Glutamatergic neuron (in vitro differentiated cells): ENCODE measurements at places on chromosomes 2 and 18.
A peak's percentile ranks its signal among the peaks of the same experiment; 100 is the strongest.

GRCh38 chr2:65867446-65867845 lies 435.0 kb upstream of the SPRED2 start:
- DNase-seq, result no peak

DNA sequence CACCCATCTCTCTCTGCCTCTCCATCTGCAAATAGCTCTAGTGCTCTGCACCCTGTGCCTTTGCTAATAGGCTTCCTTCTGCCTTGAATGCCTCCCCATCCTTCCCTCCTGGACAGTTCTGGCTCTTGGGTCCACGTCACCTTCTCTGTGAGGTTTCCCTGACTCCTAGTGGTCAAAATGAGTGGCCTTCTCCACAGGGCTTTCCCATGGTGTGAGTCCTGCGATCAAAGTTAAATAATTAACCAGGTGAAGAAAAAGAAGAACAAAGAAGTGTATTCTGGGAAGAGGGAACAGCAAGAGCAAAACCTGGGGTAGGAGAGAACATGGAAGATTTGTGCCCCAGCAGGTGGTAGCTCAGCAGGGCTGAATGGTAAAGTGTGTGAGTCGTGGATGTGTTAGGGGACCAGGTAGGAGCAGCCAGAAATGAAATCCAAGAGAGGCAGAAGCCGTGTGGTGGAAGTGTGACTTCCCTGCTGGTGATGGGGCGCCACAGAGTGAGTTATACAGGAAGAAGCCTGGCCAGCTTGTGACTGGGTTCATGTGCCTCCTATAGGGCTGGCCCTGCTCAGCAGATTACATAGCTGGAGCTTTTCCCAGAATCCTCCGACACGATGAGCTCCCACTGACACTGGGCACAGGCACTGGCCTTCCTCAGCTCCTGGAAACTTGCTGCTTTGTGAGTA lies 93.8 kb upstream of the LDAH start:
- DNase-seq, result no peak

GRCh38 chr18:48003426-48004349 lies 73.2 kb upstream of the SMAD2 start:
- no peak for DNase-seq

GRCh38 chr2:217908544-217908943 lies 94.3 kb downstream of the TNS1 start:
- no peak for DNase-seq

- no peak for DNase-seq
These were observed 78.3 kb upstream of the FZD5 start for GRCh38 chr2:207847807-207848544.

DNA sequence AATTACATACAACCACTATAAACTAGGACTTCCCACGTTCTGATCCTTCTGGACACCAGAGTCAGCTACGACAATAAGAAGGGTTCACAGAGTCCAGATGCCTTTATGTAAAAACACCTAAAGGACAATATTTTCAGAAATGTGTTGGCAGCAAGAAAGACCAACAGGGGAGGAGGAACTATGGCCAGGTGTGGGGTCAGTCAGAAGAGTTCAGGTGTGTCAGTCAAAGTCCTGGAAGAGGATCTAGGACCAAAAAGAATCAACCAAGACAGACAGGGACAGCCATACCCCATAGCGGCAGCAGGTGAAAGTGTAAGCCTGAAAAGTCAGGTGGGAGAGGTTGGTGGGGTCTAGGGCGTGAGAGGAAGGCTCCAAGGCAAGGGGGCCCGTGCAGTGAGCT lies 38.0 kb upstream of the YPEL5 start:
- no peak for DNase-seq

- no peak for DNase-seq
These were observed 23.1 kb downstream of the ICOS start for GRCh38 chr2:203959672-203960071.

DNA sequence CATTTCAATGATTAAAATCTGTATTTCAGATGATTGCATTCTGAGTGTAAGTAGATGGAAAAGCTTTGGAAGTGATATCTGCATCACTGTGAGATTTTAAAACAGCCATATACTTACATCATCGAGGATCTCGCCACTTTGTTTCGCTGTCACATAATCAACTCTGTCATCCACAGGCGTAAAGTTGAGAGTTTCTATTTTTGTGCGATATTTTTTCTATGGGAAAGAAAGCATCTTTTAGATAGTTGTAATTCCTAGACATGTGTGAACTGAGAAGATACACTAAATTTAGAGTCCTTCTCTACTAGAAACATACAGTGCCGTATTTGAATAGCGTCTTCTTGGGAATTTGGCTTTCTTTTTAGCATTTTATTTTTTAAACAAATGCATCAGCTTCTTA lies 158.8 kb downstream of the RIF1 start:
- no peak for DNase-seq

DNA sequence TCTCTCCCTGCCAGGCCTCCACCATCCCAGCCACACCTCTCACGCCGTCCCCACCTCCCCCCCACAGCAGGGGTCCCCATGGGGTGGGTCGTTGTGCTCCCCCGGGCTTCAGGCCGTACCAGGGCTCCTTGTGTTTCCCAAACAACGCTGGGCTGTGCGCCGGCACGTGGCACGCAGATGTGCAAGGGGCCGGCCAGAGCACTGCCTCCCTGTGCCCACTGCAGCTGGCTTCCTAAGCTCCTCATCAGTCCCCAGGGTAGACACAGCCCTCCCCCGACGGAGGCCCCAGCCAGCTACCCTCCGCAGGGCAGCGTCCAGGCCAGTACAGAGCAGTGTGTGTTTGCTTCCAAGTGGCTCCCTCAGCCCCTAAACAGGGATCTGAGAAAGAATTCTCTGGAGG lies 34.0 kb downstream of the BIN1 start:
- DNase-seq, result no peak

DNA sequence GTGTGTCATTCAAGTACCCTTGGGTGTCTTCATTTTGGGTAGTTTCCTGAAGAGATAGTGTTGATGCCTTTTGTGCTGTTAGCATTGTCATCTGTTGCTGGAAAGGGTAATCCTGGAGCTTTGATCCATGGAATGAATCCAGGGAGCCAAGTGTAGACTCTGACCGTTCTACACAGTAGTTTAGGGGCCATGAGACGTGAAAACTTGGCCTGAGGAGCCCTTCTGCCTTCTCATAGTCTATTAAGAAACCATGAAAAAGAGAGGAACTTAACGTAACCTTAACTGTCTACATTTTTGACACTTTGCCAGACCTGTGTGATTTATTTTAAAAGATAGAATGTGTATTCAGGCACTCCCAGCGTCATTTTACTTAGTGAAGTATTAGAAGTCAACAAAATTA lies 194.0 kb downstream of the BABAM2 start:
- DNase-seq, result no peak

GRCh38 chr2:127575185-127575765 lies 39.8 kb downstream of the MYO7B start:
- no peak for DNase-seq

DNA sequence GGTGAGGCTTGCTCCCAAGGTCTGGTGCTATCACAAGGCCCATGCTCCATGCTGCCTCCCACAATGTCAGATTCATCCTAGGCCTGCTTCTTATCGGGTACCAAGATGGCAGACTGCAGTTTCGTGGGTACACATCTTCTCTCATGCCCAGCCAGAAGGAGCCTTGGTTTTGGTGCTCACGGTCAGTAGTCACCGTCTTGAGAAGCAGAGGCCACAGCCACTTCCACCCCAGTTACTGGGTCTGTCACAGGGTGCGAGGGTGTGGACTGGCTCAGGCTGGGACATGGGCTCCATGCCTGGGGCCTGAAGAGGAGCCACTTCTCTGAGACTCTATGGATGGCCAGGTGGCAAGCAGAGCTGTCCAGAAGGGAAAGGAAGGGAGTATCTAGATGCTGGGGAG lies 178.8 kb upstream of the HS6ST1 start:
- no peak for DNase-seq

- no peak for DNase-seq
These were observed 194.0 kb upstream of the EPC2 start for GRCh38 chr2:148450531-148450930.

- no peak for DNase-seq
These were observed 236.5 kb downstream of the ZNF804A start for GRCh38 chr2:184834699-184835397.

- DNase-seq, result no peak
These were observed 487.5 kb downstream of the IRS1 start for GRCh38 chr2:226312155-226312554.

DNA sequence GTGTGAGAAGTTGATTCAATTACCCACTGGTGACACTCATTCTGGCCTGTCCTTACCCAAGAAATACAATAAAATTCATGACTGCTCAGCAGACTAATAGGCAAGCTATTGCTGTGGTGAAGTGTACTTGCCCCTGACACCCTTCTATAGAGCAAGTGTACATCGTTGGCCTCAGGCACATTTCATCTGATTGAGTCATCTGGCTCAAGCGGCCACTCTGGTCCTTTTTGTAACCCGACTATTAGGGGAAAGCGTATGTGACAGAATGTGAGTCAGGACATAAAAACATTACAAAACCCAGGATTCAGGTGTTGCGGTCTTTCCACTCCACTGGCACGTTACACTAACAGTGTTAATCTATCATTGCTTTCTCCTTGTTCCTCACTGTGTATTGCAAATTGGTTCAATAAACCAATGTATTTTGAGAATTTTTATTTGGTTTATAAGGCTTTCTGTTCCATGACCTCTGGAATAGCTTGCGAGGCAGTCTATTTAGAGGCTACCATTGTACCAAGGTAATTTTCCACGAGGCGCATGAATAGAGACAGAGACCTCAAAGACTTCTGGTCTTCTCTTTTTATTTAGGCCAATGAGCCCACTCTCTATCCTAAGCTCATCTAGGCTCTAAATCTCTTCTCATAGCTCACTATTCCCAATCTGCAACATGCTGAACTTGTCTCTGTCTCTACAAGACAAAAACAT lies 10.2 kb upstream of the TTC32 start:
- no peak for DNase-seq

GRCh38 chr2:108621087-108621559 lies 86.9 kb downstream of the LIMS1 start:
- DNase-seq, result no peak

- no peak for DNase-seq
These were observed 23.8 kb upstream of the TTC39C start for GRCh38 chr18:23990474-23991410.

DNA sequence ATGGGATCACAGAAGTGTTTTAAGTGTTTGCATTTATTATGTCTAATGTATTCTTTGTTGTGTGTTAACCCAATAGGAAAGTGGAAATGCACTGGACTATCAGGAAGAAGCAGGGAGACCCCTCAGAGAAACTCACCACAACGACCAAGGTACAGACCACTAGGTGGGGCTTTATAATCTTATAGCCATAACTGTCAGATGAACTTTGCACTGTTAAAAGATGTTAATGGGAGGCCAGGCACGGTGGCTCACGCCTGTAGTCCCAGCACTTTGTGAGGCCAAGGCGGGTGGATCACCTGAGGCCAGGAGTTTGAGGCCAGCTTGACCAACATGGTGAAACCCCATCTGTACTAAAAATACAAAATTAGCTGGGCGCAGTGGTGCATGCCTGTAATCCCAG lies 73.2 kb downstream of the SUMO1 start:
- no peak for DNase-seq

DNA sequence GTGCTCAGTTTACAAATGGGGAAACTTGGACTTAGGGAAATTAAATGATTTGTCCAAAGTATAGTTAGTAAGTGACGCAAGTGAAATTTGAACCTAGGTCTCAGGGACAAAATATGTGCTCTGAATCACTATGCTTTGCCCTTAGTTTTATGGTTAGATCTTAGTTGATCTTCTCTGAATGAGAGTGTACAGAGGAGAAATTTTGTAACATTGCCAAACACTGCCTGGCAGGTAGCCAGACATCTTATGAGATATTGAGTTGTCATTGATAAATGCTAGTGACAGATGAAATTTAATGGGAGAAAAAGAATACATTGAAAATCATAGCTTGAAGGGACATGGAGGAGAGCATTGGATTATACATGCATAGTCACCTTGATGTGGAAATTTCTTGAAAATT lies 91.4 kb downstream of the GALNT1 start:
- no peak for DNase-seq

GRCh38 chr2:126766969-126767296 lies 111.0 kb downstream of the GYPC start:
- DNase-seq, result no peak

DNA sequence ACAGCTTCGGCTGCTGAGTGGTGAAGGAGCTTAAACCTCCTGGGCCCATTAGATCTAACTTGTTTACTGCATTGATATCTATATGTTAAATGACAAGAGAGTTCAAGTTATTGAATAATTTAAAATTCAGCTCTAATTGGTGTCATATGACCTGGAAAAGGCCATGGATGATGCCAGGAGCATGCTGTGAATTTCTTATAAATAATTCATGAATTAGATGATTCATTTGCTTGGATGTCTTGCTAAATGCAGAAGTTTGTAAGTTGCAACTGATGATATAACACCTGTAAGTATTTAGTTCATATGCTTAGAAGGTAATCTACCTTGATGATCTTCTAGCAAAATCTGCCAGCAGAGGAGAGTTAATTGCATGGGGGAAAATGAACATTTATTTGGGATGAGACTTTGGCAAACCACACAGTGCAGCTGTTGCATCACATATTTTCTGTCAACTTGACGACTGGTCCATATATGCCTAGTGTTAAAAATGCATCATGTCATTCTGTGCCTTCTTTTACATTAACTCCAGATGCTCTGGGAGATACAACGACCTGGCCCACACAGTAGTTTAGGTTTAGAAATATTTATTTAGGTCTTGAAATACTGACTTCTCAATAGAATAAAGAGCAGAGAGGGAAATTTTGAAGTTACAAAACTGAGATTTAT lies 226.3 kb downstream of the KIAA1328 start:
- DNase-seq, result no peak

DNA sequence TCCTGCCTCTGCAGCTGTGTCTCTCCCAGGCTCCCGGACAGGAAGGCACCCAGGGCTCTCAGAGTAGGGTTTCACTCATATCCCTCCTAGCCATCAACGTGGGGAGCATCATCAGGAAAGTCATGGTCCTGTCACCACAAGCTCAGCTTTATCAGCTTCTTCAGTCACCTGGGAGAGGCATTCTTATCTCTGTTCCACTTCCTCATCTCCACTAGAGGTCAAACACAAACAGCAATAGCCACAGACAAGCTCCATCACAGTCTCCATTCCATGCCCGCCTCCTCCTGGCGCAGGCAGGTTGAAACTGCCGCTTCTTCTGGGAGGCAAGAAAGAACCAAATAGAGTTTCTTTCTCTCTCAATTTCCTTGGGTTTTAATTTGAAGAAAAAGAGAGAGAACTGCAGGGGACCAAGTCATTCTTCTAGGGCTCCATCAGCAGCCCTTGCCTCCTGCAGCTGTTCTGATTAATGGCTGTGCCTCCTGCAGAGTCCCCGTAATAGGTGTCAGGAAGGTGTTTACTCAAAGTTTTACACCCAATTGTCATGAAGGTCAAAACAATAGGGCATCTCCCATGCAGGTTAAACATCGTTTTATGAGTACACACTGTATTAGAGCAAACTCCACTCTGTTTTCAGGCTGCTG lies 377.9 kb downstream of the TMEM182 start:
- DNase-seq, result no peak

GRCh38 chr18:39172695-39173421 lies 1607.3 kb upstream of the CELF4 start:
- DNase-seq, result no peak

- DNase-seq, result peak; percentile 61
These were observed 852 bp upstream of the KCNH7 start for GRCh38 chr2:162839419-162839818.
